Central memory CD4-positive, alpha-beta T cell (primary cell): ENCODE measurements at places on chromosomes 2 and 18.

DNA sequence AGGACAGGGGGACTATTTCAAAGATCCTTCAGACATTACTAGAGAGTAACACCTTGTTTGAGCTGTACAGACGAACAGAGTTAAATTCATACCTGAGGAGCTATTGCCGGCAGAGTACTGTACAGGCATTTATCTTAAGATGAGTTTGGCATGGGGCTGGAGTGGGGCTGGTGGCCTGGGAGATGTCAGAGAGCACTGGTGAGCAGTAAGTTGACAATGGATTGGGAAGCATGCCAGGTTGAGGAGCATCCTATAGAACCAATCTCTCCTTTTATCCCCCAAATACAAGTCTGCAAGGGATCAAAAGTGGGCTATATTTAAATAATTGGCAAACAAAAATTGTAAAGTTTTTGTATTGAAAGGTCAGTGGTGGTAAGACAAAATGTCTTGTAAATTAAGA, 58.6 kb downstream of the ADCYAP1 start:
- DNase-seq: no peak

DNA sequence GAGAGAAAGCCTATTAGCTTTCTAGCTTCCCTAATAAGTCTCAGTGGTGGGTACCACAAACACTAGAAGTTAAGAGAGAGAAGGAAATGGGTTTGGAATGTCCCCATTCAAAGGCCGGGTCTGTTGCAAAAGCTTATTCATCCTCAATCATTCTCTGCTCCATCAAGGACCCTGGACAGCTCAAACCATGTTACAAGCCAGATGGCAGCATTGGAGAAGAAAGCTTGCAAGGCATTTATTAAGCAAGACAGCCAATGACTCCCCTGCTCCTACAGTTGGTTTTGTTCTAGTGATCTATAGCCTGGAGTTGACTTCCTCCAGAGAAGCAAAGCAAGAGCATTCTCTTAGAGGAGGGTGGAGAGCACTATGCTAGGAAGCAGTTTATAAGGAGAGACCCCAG, 86.9 kb upstream of the LMAN1 start:
- DNase-seq: no peak

DNA sequence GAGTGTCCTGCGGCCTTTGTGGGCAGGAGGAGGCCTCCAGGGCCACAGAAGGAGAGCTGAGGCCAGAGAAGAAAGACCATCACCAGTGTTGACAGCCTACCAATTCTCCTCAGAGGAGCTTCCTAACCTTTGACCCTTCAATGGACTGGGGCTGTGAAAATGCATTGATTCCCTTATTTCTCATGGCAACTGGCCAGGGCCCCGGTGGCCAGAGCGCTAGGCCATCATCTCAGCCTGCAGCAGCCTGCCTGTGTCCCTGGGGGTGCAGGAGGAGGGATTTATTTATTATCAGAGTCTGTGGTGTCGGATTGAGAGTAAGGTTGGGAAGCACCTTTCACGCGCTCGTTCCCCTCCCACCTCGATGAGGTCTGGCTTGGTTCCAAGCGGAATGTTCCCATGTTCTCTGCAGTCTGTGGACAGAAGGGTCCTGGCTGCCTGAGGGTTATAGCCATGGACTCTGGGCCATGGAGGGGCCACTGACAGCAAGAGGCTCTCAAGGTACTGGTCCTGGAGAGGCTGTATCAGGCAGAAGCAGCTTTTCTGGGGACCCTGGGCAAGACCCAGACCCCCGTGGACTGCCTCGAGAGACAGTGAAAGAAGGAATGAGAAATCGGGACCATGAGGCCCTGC, 53.8 kb downstream of the CYP27C1 start:
- DNase-seq: no peak

- DNase-seq: no peak
Measured at GRCh38 chr2:100321179-100321865, 979 bp downstream of the LONRF2 start.

GRCh38 chr2:57877811-57878170, 168.8 kb upstream of the VRK2 start:
- DNase-seq: no peak

GRCh38 chr2:119261493-119262225, 38.0 kb downstream of the STEAP3 start:
- DNase-seq: no peak

GRCh38 chr2:229852565-229852964, 69.2 kb downstream of the TRIP12 start:
- DNase-seq: peak; percentile 51

DNA sequence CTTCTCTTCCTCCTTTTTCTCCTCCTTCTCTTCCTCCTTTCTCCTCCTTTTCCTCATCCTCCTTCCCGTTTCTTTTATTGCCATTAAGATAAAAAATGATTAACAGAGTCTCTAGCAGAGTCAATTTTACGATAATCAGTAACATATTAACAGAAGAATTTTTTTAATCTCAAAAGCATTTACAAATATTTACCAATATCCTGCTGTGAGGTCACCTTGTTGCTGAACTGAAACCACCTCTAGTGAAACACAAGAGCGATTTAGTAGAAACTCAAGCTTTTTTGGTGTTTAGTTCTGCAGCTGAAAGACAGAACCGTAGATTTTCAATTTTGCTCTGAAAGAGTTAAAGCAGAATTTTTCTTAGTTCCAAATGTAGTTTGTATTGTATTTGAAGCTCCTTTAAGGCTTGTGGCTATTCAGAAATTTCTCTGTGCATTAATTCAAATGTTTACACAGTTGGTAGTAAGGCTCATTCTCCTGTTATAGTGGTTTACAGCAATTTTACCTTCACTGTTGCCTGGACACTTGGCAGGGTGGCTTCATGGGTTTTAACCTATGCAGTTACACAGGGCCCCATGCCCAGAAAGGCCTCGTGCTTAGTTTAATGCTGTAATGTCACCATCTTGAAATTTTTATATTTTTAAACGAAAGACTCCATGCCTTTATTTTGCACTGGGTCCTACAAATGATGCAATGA, 1106.6 kb upstream of the FAM98A start:
- no peak for DNase-seq

GRCh38 chr18:40006634-40007033, 1948.4 kb upstream of the PIK3C3 start:
- no peak for DNase-seq
